ENCODE measurements at places on chromosomes 1 and 21.

GRCh38 chr1:201346987-201347386 lies 30.5 kb downstream of the TNNT2 start:
- DNase-seq: no peak

DNA sequence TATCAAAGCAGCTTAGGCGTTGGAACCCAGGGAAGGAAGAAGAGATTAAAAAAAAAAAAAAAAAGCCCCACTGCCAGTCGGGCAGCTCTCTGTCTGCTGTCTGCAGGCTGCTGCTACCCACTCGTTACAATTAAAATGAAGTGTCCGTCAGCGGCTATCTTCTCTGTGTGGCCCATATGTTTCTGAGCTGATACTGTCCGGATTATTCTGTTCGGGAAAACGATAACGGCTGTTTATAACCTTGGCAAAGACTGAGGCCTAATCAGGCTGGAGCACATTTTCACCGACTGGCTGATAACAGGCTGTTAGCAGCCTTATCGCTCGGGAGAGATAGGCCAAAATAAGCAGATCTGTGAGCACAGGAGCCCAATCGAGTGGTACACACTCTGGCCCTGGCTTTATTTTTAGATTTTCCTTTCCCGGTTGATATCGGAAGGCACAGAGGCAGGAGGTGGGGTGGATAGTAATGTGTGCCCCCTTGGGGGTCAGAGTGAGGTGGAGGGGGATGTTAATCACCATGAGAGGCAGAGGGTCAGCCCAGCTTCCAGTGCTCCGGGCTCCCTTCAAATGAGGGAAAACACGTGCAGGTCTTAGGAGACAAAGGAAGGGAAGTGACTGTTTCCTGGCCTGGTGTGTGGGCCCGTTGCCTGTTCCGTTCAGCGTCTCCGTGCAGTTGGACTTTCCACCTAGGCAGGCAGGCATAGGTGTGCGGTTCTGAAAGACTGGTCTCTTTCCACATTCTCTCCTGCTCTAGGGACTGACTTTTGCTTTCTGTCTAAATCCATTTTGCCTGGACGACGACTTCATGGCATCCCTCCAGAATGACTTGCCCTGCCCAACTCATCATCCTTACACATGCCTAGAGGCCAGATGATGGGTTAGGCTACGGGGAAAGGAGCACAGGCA lies 153.4 kb downstream of the PBX1 start:
- no peak for DNase-seq

- no peak for DNase-seq
These were observed 19.5 kb downstream of the S100B start for GRCh38 chr21:46585191-46585953.

DNA sequence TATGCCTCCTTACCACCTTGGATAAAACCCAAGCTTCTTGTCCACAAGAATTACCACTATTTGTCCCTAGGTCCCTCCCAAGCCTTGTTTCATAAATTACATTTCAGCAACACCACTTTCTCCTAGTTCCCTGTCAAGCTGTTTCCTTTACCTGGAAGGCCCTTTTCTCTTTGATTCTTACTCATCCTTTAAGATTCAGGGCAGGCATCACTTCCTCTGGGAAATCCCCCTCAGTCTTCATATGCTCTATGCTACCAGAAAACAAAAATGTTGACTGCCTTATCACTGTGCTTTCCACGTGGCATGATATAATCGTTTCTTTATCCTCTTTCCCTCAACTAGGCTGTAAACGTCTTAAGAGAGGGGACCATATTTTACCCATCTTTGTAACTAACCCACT lies 102.7 kb downstream of the LYST start:
- no peak for DNase-seq

DNA sequence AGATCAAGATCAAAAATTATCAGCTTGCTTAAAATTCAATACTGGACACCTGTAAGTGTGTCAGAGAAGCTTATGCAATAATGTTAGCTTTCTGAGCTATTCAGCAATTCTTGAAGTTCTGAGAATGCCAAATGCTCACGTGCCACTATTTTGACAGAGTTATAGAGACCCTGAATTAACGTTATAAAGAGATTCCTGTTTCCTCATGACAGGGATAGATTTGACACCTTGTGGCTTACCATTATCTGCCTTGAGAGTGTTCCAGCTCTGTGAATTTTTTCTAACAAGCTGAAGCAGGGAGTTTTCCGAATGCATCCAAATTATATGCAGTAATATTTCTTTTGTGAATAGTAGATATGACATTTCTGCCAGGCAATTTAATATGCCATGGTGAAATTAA lies 781.6 kb downstream of the ADGRL2 start:
- DNase-seq: no peak

DNA sequence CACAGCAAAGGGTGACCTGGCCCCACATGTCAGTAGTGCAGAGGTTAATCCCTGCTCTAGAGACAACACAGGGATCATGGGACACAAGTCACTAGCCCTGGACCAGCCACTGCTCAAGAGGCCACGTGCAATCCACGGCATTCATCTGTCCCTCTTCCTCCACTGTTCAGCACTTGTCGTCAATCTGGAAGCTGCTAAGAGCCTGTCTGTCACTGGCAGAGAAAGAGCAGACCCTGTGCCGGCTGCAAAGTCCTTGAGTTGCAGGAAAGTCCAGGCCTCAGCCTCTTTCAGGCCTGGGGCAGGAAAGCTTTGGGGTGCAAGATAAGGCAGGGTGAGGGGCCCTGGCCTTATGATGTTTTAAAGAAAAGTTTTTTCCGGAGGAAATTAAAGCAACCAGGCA lies 16.7 kb downstream of the CELA2B start:
- no peak for DNase-seq

DNA sequence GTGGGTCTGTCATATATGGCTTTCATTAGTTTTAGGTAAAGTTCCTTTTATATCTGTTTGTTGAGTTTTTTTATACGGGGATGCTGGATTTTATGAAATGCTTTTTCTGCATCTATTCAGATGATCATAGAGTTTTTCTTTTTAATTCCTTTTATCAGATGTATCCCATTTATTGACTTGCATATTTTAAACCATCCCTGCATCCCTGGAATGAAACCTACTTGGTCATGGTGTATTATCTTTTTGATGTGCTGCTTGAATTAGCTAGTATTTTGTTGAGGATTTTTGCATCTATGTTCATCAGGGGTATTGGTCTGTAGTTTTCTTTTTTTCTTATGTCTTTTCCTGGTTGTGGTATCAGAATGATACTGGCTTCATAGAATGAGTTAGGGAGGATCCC lies 118.0 kb downstream of the NME7 start:
- DNase-seq: no peak

- DNase-seq: no peak
These were observed 131.9 kb upstream of the CD34 start for GRCh38 chr1:208042868-208043267.

DNA sequence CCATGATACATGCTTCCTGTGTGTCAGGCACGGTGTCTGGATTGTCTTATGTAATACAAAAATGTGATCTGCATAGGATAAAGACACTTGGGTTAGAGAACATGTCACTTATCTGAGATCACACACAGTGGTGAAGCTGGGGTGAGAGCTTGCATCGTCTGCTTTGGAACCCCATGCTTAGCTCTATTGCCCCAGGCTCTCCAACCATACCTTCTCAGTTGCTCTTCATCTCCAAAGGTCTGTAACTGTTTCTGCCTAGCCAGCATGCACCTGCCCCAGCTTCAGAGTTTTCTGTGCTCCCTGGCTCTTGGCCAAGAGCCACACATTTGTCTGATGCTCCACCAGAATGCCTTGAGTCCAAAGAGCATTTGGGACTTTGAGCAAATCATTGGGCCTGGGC lies 93.9 kb upstream of the COG2 start:
- DNase-seq: no peak

DNA sequence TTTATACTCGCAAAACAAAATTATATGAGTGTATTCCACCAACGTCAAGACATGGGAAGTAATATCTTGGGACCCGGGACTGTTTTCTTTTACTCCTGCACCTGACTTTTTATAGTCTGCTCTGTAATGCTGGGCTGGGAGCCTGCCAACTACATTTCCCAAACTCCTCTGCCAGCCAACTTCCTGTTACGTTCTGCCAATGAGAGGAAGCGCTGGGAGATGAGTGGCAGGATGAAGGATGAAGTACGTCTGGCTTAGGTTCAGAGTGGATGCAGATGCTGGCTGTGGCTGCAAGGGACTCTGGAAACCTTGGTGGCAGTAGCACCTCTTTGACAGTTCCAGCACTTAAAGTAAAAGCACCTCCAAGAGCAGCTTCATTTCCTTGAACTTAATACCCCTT lies 59.6 kb downstream of the USP24 start:
- no peak for DNase-seq

DNA sequence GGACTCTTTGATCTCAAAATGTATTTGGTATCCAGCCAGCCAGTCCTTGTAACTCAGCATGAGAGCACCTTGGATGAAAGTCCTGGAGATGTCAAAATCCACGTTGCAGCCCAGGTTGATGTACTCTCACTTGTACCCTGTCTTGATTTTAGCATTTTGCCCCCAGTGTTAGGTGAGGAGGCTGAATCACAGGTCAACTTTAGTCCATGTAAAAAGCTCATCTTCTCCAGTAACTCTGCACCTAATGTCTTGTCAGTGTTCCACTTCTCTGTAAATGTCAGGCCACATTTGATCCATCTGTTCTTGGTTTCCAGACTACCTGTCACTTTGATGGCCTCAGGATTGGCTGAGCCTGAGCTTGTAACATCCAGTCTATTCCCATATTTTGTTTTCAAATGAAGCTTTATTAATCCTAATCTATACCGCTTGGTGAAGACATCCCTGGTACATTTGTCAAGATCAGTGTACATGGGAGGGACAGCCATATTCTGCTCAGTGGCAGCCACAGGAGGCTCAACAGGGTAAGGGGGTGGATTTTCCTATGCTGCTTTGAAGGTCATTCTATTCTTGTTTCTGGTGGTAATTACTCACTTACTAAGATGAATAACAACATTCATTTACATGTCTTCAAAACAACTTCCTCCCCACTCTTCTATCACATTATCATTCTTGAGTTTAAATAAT lies 24.1 kb upstream of the FCRL3 start:
- no peak for DNase-seq

GRCh38 chr1:80629304-80629837 lies 1171.4 kb upstream of the ADGRL2 start:
- no peak for DNase-seq

- DNase-seq: peak; percentile 80
These were observed 36.1 kb downstream of the PEX14 start for GRCh38 chr1:10510520-10511493.

DNA sequence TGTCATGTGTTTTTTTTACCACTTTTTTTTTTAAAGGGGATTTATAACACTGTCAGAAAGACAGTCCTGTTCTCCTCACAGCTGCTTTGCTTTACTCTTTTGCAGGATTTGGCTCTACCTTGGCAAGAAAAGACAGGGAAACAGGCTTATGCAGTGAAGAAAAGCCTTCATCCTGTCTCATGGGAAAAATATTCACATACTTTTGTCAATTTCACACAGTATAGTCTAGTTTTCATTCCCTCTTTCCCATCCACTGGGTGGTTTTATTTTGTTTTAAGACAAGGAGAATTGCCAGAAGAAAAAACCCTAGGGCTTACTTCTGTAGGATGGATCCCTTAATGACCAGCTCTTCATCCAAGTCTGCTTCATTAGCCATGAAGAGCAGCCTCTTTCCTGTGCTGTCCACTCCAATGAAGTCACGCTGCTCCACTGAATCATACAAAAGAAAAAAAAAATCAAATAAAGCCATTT lies 60.0 kb downstream of the EIF2B3 start:
- DNase-seq: no peak

- peak; percentile 56 for DNase-seq
These were observed 30.9 kb downstream of the PDE9A start for GRCh38 chr21:42684109-42684916.

GRCh38 chr1:82486969-82487368 lies 686.2 kb downstream of the ADGRL2 start:
- DNase-seq: no peak

GRCh38 chr1:194809665-194810064 lies 1623.3 kb upstream of the B3GALT2 start:
- DNase-seq: no peak

DNA sequence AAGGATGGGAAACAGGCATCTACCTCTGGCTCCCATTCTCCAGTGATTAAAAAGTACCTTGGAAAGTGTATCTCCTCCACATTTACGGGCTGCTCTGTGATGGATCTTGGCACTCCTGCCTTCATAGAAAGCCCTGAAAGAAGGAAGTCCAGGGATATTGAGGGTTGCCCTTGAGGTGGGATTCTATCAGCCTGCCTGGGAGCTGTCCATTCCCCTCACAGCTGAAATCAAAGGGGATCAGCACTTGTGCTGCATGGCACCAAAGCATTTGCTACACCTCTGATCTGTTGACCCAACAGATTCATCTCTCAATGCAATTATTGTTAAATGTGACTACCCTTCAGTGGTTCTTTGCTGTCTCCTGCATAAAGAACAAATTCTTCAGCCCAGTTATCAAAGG lies 442.0 kb upstream of the RUNX1 start:
- no peak for DNase-seq

GRCh38 chr1:54132495-54132894 lies 20.3 kb downstream of the CDCP2 start:
- DNase-seq: no peak

DNA sequence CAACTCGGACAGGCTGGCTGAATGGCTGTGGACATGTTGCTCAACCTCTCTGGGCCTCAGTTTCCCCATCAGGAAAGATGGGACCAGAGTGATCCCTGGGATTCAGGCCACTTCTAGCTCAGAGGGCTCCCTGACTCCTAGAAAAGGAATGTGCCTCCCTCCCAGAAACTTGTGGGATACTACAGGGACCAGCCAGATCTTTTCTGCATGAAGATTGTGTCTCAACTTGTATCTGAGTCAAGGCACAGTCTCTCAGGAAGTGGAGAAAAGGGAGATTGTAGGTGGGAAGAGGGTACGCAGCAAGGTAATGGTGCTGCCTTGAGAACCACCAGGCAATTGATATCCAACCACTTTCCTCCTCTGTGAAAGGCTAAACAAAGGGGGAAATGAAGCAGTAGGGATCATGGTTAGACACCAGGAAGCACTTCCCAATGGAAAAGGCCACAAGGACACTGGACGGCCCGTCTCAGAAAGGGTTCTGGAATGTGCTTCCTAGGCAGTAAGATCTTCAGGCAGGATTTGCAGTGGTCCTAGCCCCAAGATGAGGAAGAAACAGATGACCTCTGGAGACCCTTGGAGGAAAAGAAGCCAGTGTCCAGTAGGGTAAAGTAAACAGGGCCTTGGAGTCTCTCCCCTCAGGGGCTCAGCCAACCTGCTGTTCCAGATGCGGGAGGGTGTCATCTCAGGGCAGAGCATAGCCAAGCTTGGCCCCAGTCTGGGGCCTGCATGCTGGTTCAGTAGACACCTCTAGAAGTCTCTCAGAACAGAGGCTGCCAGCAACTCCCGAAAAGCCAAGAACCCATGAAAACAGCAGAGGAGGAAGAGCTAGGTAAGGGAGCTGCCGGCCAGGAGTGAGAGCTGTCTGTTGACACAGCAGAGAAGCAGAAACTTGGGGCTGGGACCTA lies 16.8 kb downstream of the IFFO2 start:
- DNase-seq: no peak

- no peak for DNase-seq
These were observed 83.4 kb upstream of the KCNE2 start for GRCh38 chr21:34280389-34280795.

DNA sequence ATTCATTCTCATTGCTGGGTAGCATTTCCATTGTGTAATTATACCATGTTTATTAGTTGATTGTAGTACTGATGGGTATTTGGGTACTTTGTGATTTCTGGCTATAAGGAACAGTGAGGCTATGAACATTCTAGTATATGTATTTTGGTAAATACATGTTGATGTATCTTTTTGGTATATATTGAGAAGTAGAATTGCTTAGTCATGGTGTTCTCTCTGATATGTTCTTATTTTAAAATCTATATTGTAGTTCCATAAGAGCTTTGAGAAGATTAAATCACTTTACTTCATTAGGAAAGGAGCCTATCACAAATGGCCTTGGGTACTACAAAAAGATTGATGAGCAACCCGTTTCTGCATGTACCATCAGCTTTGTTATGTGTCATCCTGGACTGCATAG lies 13.4 kb downstream of the MIXL1 start:
- DNase-seq: no peak

All from activated T-helper 2 cell treated with anti-CD3 and anti-CD28 coated beads, Interferon-gamma antibody, Interleukin-2, Interleukin-4, amounts not matched to agents 10 μg/mL and 5 μg/mL and 100 μg/mL, durations not matched to agents 14 hours and 24 hours and 36 hours (primary cell).